ENCODE measurements at places on chromosomes 12 and 14.

DNA sequence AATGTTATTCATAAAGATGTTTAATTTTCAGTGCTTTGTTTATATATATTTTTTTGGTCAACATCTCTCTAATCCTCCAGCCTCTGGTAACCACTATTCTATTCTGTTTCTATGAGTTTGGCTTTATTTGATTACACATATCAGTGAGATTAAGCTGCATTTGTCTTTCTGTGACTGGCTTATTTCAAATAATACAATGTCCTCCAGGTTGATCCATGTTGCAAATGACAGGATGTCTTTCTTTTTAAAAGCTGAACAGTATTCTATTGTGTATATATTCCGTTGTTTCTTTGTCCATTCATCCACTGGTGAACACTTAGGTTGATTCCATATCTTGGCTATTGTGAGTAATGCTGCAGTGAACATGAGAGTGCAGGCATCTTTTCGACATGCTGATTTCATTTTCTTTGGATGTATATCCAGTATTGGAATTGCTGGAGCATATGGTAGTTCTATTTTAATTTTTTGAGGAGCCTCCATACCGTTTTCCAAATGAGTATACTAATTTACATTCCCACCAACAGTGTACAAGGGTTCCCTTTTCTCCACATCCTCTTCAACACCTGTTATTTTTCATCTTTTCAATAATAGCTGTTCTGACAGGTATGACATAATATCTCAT lies 142.4 kb downstream of the PRKCH start:
- no peak for DNase-seq

DNA sequence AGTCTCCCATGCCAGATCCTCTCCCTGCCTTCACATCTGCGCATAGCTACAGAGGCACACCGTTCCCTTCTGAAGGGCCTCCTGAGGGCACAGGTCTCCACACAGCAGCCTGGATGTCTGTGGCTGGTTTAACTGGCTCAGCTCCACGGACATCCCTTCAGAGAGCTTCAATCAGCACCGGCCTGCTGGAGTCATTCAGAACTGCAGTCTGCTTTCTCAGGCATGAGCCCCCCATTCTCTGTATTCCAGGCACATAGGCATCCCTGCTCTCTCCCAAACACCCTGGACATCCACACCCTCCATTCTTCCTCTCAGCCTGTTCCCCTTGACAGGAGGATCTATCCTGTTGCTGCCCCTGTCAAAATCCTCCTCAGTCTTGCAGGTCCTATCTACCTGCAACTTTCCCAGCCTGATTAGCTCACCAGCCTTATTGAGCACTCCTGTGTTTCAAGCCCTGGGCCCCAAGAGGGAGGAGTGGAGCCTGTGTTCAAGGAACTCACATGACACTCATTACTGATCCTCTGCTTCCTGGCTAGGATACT lies 2.9 kb upstream of the DHRS2 start:
- no peak for DNase-seq

DNA sequence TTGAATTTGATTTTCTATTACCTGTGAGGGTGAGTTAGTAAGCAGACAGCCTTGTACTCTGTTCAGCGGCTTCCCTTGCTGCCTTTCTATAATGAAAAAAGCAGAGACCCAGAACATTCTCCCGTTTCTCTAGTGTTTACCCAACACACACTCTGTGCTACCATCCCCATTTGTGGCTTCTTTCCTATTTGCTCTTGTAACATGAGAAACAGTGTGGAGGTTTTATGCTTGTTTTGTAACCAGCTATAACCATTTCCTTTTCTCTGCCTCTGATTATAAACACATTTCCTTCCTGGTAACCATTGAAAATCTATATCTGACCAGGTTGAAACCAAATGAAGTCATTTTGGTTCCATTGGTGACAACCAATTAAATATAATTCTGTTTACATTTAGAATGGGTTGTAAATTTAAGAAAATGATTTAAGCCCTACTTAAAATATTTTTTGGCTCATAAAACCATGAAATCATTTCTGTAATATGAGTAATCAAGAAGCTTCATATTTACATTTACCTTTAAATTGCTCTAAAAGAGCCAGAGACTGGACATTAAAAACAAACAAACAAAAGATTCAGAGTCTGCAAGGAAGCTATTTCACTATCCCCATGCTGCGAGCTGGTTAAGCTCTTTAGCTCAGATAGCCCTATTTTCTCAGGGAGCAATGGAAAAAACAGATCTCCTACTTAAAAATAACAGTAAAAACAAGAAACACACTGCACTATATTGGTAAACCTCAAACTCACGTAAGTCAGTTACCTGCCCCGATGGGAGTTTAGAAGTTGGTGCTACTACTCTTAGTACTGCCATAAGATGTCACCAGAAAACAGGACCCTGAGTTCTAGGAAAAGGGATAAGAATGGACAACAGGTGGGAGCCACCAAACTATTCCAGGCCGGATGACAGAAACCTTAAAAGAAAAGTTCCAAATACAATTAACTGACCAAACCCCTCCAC lies 206.5 kb upstream of the EEA1 start:
- DNase-seq: no peak

DNA sequence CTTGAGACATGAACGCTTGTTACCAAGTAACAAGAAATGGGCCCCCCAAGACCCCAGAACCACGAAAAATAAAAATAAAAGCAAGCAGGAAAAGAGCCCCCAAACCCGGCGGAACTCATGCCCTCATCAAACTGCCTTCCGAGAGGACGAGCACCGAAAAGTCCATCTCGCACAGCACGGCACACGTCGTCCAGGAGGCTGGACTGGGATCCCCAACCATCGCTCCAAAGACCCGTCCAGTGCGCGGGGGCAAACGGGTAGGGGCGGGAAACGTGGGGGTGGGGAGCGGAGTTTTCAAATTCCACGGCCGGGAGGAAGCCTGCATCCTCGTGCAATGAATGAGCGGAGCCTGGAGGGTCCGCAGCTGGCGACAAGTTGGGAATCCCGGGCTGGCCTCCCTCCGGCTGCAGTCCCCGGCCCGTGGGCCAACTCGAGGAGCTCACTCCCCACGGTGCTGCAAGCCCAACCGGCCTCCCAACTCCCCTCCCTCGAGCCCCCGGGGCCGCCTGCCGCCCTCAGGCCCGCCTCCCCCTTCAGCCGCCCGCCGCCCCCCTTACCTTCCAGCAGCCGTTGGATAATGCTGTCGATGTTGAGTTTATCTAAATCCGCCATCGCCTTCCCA lies 484 bp downstream of the PPP1CC start:
- DNase-seq: peak; percentile 13

- DNase-seq: peak; percentile 47
These were observed 783 bp downstream of the CORO1C start for GRCh38 chr12:108730365-108731104.

DNA sequence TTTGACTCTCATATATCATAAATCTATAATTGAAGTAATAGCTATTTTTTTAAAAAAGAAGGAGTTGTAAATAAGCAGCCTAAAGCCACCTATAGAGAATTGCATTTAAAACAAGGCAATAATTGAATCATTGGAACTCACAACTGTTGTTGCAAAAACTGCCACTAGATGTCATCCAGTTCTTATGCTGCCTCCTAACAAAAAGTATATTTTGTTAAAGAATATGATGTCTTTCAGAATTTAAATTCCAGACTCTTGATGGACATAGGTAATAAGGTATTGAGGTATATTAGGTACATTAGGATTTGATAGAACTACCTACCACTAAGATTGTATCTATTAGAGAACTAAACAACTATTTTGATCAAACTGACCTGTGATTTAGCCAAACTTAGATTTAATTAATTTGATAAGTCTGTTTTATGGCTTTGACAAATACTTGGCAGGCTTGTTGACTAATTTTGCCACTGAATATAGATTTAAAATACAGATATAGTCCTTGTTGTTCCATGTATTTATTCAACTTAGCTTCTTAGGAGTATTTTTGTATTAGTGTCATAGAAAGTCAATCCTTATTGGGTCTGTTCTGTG lies 401.4 kb downstream of the RPL10L start:
- no peak for DNase-seq

- no peak for DNase-seq
These were observed 17.2 kb upstream of the RAD52 start for GRCh38 chr12:966724-967123.

- DNase-seq: no peak
These were observed 190.9 kb downstream of the SOX5 start for GRCh38 chr12:23758608-23759007.

DNA sequence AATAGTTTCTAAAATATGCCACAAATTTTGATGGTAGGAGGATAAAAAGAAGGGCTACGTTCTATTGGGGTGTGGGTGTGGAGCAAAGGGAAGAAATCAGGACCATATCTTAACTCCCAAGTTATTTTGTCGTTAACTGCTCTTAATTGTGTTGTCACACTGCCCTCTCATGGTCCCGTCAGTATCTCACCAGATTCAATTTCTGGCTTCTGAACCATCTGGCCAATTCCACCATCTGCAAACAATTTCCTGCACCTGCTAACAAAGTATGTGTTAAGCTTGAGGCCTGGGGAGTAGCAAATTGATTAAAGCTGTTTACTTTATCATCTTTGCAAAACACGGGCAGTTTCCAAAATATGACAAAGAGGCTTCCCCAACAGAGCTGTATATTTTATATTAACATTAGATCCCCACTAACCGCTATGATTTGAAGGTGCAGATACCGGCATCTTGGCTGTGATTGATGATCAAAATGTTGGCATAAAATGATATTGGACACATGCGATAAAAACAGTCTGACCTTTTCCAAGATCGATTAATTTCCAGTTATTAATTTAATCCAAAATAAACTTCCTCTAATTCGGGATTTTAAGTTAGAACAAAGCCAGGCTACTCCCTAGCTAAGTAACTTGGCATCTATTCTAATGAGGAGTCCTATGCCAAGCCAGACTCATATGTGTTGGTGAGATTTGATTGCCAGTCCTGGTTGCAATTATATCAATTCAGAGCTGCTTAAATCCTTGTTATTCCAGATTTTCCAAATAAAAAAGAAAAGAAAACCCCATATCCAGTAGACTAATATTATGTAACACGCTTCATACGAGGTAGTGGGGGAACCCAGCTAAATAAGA lies 6.9 kb upstream of the DNM1L start:
- no peak for DNase-seq

GRCh38 chr14:24075485-24076301 lies 4.3 kb downstream of the CPNE6 start:
- no peak for DNase-seq

DNA sequence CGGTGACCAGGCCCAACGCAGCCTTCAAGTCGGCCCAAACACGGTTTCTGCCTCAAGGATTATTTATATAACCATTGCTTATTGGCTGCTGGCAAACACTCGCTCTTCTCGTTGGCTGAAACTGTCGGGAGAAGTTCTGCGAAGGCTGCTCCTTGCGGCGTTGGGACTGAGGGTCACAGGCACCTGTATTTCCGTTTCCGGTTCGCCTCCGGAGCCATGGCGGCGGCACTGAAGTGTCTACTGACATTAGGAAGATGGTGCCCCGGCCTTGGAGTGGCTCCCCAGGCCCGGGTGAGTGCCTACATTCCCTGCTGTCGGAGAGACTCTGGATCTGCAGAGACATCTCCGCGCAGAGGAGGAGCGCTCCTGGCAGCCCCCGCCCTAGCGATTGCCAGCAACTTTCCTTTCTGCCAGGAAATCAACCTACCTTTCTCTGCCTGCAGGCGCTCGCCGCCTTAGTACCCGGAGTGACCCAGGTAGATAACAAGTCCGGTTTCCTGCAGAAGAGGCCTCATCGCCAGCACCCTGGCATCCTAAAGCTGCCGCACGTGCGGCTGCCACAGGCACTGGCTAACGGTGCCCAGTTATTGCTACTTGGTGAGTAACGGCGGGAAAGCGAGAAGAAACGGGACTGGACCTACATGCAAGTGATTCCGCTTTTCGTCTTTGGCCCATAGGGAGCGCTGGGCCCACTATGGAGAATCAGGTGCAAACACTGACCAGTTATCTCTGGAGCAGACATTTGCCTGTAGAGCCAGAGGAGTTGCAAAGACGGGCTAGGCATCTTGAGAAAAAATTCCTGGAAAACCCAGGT lies at the start of gene METTL17:
Gene METTL17, plus strand, starts transcription at position 194 of the 814 bp plus-strand sequence. Its CDS starts 23 bp downstream, at position 217.
- peak; percentile 85 for DNase-seq

- DNase-seq: no peak
These were observed 67.9 kb downstream of the GALNT9 start for GRCh38 chr12:132261328-132262138.

GRCh38 chr12:82675246-82675645 lies 11.5 kb upstream of the TMTC2 start:
- DNase-seq: no peak

DNA sequence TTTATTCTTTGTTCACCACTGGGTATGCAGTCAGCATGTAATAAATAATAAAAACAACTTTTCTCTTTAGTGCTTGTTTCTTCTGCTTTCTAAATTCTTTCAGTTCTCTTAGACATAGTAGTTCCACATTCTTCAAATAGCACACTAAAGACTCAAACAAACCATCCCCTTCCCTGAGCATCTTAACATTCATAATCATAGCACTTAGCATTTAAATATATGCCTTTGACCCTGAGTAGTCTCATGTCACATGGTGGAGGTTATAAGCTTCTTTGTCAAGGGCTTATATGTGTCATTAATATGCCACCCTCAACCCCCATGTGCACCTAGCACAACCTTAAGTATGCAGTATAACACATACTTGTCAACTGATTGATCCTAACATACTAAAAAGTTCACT lies 212.7 kb downstream of the PHLDA1 start:
- no peak for DNase-seq

DNA sequence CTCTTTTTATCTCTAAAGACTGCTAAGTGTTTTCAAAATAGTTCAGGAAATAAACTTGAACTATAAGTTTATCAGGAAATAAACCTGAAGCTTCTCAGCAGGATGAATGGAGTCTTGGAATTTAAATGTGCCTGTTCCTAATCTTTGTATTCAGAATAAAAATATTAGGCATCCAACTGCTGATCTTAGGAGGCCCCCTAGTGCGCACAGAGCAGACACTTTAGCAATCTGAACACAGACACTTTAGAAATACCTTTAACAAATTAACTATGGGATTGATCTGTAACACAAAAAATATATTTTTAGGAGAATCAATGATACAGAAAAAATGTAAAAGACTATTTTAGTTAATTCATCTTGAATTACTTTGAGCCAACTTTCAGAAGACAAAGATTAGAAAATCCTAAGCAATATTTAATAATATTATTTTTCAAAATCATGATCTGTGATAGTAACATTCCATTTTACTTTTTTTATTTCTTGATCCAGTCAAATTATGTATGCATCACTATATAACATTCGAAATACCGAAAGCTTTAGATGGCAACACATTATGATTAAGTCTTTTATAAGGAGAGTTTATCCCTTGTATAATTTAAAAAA lies 80.9 kb downstream of the SLC41A2 start:
- peak; percentile 56 for DNase-seq

Data from CD4-positive, alpha-beta T cell treated with Interleukin-17A for 4 hours (primary cell).